G401 (cell line): ENCODE measurements at places on chromosomes 2 and 18. TPM values are rescaled to one million over a fixed set of nuclear protein-coding genes. Genes with fewer than 3 reads are reported as not detected.

- peak; percentile 53 for DNase-seq
These were observed 100.9 kb downstream of the BAZ2B start for GRCh38 chr2:159515441-159515840.

DNA sequence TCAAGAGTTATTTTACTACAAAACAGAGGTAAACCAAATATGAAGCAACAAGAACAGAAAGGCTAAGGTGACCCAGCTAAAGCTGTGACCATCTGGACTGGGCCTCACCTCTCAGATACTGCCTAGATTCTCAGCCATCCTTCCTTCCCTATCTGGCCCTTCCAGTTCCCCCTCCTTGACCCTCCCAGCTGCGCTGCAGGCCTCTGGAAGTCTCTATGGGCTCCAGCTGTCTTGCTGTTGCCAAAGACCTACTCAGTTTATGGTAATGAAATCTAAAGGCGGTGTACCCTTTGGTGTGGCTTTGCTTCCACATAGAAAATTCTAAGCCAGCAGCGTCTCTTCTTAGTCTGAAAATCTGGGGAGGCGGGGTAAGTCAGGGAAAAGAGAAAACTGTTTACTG is 55.7 kb downstream of the ARHGEF33 start:
- no peak for DNase-seq

ACMSD gene
- not detected in 2 replicates for total RNA-seq

DNA sequence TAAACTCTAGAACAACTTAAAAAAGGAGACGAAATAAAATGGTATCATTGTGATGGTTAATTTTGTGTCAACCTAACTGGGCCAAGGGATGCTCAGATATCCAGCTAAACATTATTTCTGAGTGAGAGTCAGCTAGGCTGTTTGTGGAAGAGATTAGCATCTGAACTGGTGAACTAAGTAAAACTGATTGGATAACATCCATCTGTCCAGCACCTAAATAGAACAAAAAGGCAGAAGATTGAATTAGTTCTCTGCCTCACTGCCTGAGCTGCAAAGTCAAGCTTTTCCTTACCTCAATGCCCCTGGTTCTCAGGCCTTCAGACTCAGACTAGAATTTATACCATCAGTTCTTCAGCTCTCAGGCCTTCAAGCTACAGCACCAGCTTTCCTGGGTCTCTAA is 30.0 kb downstream of the PPP3R1 start:
- DNase-seq: peak; percentile 40

DNA sequence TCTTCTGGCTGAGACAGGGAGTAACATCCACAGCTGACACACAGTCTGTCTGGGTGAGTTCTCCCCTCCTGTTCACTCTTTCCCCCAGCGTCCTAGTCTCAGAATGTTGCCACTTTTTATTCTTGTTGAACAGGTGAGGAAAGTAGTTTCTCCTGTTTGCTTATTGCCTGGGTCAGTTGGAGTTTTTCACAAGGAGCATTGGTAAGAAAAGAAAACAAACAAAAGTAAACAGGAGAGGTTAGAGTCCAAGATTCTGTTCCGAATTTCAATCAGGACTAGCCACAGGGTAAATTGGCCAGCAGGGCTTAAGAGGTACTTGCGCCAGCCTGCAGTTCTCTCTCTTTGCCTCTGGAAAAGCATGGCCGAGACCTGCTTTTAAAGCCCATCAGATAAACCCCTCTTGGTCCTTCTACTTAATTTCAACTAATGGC is 255.0 kb upstream of the EPAS1 start:
- DNase-seq: no peak

- peak; percentile 42 for DNase-seq
These were observed 81.5 kb downstream of the NRP2 start for GRCh38 chr2:205763708-205764211.

- DNase-seq: peak; percentile 44
These were observed 997 bp upstream of the TGIF1 start for GRCh38 chr18:3448838-3449511.

GRCh38 chr2:143081616-143082015 is 47.6 kb upstream of the ARHGAP15 start:
- no peak for DNase-seq

DNA sequence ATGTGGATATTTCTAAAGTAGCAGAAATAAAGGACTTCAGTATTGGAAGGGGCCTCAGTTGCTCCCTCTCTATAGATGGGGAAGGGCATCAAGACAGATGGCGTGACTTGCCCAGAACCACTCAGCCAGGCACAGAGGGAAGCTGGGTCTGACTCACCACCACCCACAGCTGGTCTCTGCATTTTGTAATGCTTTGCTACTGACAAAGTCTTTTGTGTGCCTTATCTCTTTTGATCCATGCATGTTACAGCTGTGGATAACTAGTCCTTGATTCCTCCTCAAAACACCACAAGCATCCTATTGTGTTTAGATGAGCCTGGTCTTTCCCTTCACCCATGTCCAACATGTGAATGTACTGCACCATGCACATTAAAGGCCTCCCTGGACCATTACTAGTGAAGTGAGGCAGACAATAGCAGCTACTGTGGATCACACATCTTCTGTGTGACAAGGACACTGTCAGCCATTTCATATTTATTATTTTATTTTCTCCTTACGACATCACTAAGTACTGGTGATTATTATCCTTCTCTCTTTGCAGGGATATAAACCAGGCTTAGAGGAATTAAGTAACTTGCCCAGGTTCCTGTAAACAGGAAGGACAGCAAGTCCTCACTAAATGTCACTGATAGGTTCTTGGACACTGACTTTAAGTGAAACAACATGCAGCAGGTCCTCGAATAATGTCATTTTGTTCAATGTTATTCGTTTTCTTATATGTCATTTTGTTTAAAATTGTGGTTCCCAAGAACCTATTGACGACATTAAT is 29.6 kb upstream of the IL37 start:
- DNase-seq: no peak

DNA sequence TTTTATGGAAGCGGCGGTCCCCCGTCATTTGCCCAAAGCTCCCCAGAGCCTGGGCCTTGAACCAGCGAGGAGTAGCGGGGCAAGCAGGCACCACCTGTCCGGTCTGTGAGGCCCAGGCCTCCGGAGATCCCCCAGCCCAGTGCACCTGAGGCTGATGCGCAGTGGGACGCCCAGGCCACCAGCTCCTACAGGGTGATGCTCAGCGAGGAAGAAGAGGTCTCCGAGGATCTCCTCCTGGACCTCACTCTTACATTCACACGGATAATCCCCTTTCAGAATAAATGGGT is 220.2 kb downstream of the NDUFA10 start:
- DNase-seq: no peak

MAP3K19 gene
- total RNA-seq: not detected in 2 replicates

DNA sequence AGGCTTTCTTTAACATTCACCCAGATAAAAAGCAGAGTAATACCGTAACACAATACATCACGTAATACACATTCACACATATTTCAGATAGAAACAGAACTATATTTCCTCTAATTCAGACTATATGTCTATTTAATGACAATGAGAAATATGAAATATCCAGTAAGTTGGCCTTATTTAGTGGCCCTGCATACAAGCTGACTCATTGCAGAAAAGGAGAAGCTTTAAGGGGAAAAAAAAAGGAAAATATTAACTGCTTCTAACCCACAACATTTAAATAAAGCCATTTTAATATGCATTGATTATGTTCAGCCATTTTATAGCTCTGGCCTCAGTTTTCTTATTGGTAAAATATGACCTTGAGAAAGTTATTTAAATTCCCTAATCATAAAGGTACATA is 94.8 kb downstream of the PPP1R1C start:
- DNase-seq: no peak
